ENCODE measurements at places on chromosomes 13 and 19. TPM values are rescaled to one million over a fixed set of nuclear protein-coding genes. Genes with fewer than 3 reads are reported as not detected.

DNA sequence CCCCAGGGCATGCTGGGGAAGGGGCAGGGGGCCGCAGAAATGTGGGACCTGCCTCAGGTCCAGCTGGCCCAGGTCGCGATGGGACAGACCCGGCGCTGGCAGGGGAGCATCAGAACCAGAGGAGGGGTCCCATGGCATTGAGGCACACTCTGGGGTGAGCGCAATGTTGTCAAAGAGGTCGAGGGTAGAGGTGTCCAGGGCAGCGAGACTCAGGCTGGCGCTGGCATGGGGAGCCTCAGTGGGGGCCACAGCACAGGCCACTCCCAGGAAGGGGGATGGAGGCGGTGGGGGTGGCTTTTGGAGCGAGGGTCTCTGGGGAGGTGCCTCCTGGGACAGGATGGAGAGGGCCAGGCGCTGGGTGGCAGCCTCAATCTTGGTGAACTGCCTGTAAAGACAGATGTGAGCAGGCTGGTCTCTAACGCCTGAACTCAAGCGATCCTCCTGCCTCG lies 944 bp downstream of the C19orf85 start:
- peaks cover 2% of the 10 kb centered on the region for H3K27me3 ChIP-seq
- DNase-seq, result no peak
- no peak overlapping the region for H3K27ac ChIP-seq
- H3K4me1 ChIP-seq, result peaks cover 24% of the 10 kb centered on the region

The SIGLEC10 gene
- total RNA-seq, result 0.26 TPM

GRCh38 chr13:45456196-45456972 lies 8.4 kb upstream of the COG3 start:
- H3K4me1 ChIP-seq, result no peaks in the 10 kb centered on the region
- H3K4me3 ChIP-seq, result no peak overlapping the region
- H3K27ac ChIP-seq, result no peak overlapping the region
- no peak for DNase-seq
- H3K27me3 ChIP-seq, result no peaks in the 10 kb centered on the region

The C19orf38 gene
- 1.4 TPM for total RNA-seq

GRCh38 chr13:32164622-32165268 lies 133.2 kb downstream of the FRY start:
- peak; percentile 17 for DNase-seq
- H3K27ac ChIP-seq, result no peak overlapping the region
- H3K36me3 ChIP-seq, result no peaks in the 10 kb centered on the region
- H3K4me3 ChIP-seq, result no peak overlapping the region

- peak overlapping the region; percentile 8 for H3K27ac ChIP-seq
- H3K4me3 ChIP-seq, result no peak overlapping the region
- peak; percentile 35 for DNase-seq
Observed at GRCh38 chr19:17296273-17296672, 7.0 kb downstream of the ABHD8 start.

GRCh38 chr19:29815231-29815630 lies 3.4 kb downstream of the CCNE1 start:
- H3K4me1 ChIP-seq, result peaks cover 12% of the 10 kb centered on the region
- no peak for DNase-seq
- no peak overlapping the region for H3K4me3 ChIP-seq
- H3K27me3 ChIP-seq, result no peaks in the 10 kb centered on the region
- H3K36me3 ChIP-seq, result peaks cover 27% of the 10 kb centered on the region
- H3K27ac ChIP-seq, result no peak overlapping the region

The CACNG6 gene
- total RNA-seq, result not detected
